ENCODE measurements at places on chromosomes 12 and 14. TPM values are rescaled to one million over a fixed set of nuclear protein-coding genes. Genes with fewer than 3 reads are reported as not detected.

Gene GLT1D1
- not detected for total RNA-seq

Gene KLRC1
- not detected for total RNA-seq

Gene COL2A1
- 0.18 TPM for total RNA-seq

Gene MANSC1
- total RNA-seq, result 4.5 TPM

Gene TMEM63C
- total RNA-seq, result 8.0 TPM

Gene MUCL1
- total RNA-seq, result not detected

Gene PELI2
- 0.77 TPM for total RNA-seq

Gene TAS2R8
- not detected for total RNA-seq

Gene DLGAP5
- 35.2 TPM for total RNA-seq

Gene TBC1D30
- 1.5 TPM for total RNA-seq

Gene HELB
- 1.7 TPM for total RNA-seq

Gene C12orf50
- total RNA-seq, result not detected

Measured in A549 treated with dexamethasone at 1 μM for 4 hours (cell line).